Mesendoderm (in vitro differentiated cells): ENCODE measurements at places on chromosomes 12 and 14.

DNA sequence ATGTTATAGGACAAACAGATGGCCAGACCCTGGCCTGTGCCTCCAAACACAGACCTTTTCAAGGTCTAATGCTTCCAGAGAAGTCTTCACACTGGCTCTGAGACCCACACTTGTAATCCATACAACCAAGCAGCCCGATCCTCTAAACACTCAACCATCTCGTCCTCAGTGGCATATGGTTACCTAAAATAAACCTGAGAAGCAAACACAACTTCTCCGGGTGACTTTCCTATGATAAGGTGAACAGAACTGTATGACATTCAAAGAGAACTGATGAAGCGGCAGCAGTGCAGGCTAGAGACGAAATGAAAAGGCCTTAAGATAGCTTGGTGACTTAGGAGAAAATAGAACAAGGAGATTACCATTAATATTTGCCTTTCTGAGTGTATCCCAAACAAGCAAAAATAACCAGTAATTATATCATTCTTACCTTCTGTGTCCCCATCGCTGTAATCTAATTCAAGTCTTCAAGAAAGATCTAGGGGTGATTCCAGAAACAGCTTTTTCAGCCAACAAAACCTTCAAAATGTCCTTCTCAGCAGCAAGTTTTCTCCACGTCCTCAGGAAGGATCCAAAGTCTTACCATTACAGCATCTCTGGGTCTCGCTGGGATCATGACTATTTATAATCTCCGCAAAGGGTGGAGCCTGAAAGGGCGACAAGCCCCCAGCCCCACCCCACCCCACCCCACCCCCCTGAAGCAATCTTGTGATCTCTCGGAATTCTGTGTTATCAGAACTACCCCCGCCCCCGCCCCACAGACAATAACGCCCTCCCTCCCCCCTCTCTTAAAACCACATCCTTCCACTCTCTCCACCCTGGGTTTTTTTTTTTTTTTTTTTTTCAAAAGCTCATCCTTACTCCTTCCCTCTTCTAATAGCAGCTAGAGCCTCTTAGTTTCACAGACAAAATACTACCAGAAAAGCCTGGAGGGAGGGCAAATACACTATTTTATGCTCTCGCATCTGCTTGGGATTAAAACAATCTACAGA is at the start of gene SLC2A3:
Gene SLC2A3 (minus strand): TSS at position 598 of the 992 bp plus-strand sequence. CDS start 153 bp downstream, at position 445.
- peak; percentile 97 for DNase-seq
- peaks cover 12% of the 10 kb centered on the region for H3K36me3 ChIP-seq
- peak within 1 kb of the TSS; percentile 96 for H3K27ac ChIP-seq

- no peak overlapping the region for H3K4me3 ChIP-seq
- DNase-seq = peak; percentile 7
- H3K36me3 ChIP-seq = no peaks in the 10 kb centered on the region
- H3K27ac ChIP-seq = no peak overlapping the region
Measured at GRCh38 chr14:33646692-33647260, 304.1 kb downstream of the EGLN3 start.

DNA sequence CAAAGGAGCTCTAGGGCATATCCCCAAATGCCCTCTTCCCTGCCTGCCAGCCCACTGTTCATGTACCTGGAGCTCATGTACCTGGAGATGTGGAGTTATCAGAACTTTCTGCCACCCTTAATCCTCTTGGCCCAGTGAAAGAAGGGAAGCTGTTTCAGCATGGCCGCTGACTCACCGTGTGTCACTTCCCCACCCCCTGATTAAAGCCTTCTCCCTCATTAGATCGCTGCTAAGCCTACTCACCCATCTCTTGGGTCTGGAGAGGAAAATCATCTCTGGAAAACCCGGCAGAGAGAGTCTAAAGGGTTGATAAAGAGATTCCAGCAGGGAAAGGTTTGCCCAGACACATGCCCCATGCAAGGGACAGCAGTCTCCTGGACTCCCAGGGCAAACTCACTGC is 4.5 kb upstream of the LTBP2 start:
- H3K4me1 ChIP-seq = peaks cover 29% of the 10 kb centered on the region
- no peak overlapping the region for H3K4me3 ChIP-seq
- peak overlapping the region; percentile 63 for H3K27ac ChIP-seq
- peak; percentile 60 for DNase-seq

- peak overlapping the region; percentile 2 for H3K27ac ChIP-seq
- H3K4me3 ChIP-seq = no peak overlapping the region
- H3K4me1 ChIP-seq = peaks cover 6% of the 10 kb centered on the region
- DNase-seq = peak; percentile 80
- H3K27me3 ChIP-seq = no peaks in the 10 kb centered on the region
Measured at GRCh38 chr12:8819666-8819980, 2.8 kb upstream of the A2ML1 start.

GRCh38 chr12:54251667-54252284 is 28.1 kb downstream of the CBX5 start:
- no peaks in the 10 kb centered on the region for H3K27me3 ChIP-seq
- no peaks in the 10 kb centered on the region for H3K4me1 ChIP-seq
- H3K27ac ChIP-seq = no peak overlapping the region
- no peak overlapping the region for H3K4me3 ChIP-seq

GRCh38 chr12:56775638-56776037 is 12.5 kb downstream of the HSD17B6 start:
- no peak overlapping the region for H3K27ac ChIP-seq
- no peak overlapping the region for H3K4me3 ChIP-seq
- no peak for DNase-seq
- no peaks in the 10 kb centered on the region for H3K36me3 ChIP-seq
- H3K27me3 ChIP-seq = no peaks in the 10 kb centered on the region
- no peaks in the 10 kb centered on the region for H3K4me1 ChIP-seq

DNA sequence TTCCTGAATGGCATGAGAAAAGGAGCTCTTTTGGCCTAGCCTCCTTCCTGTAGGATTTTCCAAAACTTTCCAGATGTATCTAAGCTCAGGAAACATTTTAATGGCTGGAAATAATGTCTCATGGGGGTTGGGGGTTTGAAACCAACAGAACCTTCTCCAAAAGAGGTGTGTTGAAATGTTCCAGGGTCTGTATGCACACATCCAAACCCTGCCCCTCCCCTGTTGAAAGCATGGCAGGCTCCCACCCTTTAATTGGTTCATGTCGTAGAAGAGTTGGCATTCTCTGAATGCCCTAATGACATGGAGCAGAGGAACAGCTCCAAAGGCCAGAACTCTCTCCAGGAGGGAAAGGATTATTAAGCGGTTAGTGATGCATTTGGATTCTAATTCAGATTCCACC is 353.2 kb downstream of the ZFP36L1 start:
- no peaks in the 10 kb centered on the region for H3K27me3 ChIP-seq
- H3K36me3 ChIP-seq = no peaks in the 10 kb centered on the region
- no peak for DNase-seq
- H3K4me3 ChIP-seq = no peak overlapping the region
- H3K4me1 ChIP-seq = no peaks in the 10 kb centered on the region

DNA sequence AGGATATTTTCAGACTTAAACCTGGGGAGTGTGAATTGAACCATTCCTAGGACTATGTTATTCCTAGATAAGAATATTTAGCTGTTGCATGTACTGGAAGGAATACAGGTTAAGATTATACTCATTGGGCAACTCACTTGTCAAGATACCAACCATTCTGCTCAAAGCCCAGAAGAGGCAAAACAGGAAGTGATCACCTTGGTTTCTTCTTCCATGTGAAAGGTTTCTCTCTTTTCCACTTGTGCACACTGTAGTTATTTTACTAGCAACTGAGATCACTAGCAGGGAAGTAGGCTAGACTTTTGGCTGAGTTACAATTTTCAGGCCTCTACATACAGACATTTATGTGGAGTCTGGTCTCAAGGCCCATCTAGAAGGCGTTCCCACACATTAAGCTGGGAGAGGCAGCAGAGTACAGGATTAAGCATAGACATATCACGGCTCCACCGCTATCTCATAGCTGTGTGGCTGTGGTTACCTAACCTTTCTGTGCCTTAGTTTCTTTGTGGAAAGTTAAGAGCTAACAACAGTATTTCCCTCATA is 83.9 kb upstream of the FERMT2 start:
- H3K27ac ChIP-seq = no peak overlapping the region
- H3K4me3 ChIP-seq = no peak overlapping the region
- H3K36me3 ChIP-seq = peaks cover 5% of the 10 kb centered on the region
- no peaks in the 10 kb centered on the region for H3K4me1 ChIP-seq
- H3K27me3 ChIP-seq = no peaks in the 10 kb centered on the region

- H3K4me3 ChIP-seq = no peak overlapping the region
- peak; percentile 27 for DNase-seq
Measured at GRCh38 chr14:102215576-102216250, 76.0 kb downstream of the WDR20 start.

DNA sequence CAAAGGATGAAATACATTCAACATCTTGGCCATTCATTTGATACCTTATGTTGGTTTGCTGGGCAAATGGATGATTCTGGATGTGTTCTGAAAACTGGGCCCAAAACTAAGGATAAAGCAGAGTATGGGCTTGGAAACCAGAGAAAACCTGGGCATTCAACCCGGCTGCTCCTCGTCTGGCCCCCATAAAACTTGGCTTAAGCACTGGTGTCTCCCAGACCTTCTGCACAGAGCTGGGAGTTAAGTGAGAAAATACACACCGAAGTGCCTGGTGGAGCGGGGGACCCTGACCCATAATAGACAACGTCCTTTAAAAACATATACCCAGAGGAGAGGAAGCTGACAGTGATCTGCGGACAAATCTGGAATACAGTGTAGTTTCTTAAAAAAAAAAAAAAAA is 112.5 kb downstream of the FOXN3 start:
- no peaks in the 10 kb centered on the region for H3K27me3 ChIP-seq
- no peak overlapping the region for H3K27ac ChIP-seq
- H3K4me3 ChIP-seq = no peak overlapping the region
- no peaks in the 10 kb centered on the region for H3K36me3 ChIP-seq
- DNase-seq = no peak

GRCh38 chr14:67721875-67722274 is 20.2 kb downstream of the RDH12 start:
- no peak for DNase-seq
- no peak overlapping the region for H3K27ac ChIP-seq
- no peak overlapping the region for H3K4me3 ChIP-seq
- H3K36me3 ChIP-seq = no peaks in the 10 kb centered on the region
- H3K27me3 ChIP-seq = no peaks in the 10 kb centered on the region

DNA sequence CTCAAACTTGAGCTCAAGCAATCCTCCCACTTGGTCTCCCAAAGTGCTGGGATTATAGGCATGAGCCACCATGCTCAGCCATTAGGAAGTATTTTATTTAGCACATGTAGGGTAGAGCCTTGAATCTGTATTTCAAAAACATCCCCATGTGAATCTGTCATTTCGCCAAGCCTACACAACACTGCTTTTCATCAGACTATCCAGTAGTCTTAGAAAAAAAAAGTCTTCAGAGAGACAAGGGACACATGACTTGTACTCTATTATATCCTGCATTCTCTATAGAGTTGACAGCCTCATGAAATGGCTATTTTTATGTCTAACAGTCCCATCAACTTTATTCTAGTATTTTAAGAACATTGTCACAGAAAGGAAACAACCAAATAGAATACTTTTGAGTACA is 35.4 kb downstream of the TM7SF3 start:
- DNase-seq = no peak
- H3K36me3 ChIP-seq = no peaks in the 10 kb centered on the region
- H3K4me1 ChIP-seq = no peaks in the 10 kb centered on the region
- H3K27me3 ChIP-seq = no peaks in the 10 kb centered on the region

- H3K4me3 ChIP-seq = no peak overlapping the region
- no peaks in the 10 kb centered on the region for H3K4me1 ChIP-seq
- DNase-seq = no peak
- H3K27ac ChIP-seq = no peak overlapping the region
Measured at GRCh38 chr12:3366451-3367110, 124.4 kb upstream of the PRMT8 start.

DNA sequence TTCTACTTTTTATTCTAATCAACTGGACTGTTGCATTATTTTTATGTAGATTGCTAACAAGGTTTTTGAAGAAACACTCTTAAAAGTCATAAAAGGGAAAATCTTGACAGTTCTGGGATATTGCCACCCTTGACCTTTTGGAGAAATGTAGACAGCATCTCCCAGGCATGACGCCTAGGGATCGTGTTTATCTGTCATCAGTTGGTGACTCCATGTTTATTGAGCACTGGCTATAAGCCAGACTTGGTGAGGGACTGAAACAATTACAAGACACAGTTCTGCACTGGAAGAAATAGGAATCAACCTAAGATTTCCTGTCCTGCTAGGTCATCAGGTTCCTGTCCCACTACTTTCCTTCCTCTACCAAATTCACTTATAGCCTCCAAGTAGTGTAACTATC is 34.5 kb downstream of the HMGA2 start:
- H3K36me3 ChIP-seq = no peaks in the 10 kb centered on the region
- DNase-seq = no peak
- H3K4me3 ChIP-seq = no peak overlapping the region
- peaks cover 2% of the 10 kb centered on the region for H3K4me1 ChIP-seq

DNA sequence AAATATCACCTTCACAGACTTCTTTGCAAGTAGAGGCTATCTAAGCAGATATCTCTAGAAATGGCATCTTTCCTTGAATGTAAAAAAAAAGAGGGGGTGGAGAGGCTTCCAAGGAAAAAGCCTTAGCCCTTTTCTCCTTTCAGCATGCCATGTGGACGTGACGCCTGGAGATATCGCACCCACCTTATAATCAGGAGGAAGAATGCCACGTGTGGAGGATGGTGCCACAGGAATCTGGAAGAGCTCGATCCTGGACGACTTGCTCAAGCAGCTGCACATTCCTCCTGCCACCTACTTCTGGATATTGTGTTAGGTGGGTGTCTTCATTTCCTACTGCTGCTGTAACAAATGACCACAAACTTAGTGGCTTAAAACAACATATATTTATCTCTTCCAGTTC is 203.6 kb downstream of the NUAK1 start:
- H3K27me3 ChIP-seq = no peaks in the 10 kb centered on the region
- no peak overlapping the region for H3K27ac ChIP-seq
- H3K4me3 ChIP-seq = no peak overlapping the region
- H3K4me1 ChIP-seq = no peaks in the 10 kb centered on the region

DNA sequence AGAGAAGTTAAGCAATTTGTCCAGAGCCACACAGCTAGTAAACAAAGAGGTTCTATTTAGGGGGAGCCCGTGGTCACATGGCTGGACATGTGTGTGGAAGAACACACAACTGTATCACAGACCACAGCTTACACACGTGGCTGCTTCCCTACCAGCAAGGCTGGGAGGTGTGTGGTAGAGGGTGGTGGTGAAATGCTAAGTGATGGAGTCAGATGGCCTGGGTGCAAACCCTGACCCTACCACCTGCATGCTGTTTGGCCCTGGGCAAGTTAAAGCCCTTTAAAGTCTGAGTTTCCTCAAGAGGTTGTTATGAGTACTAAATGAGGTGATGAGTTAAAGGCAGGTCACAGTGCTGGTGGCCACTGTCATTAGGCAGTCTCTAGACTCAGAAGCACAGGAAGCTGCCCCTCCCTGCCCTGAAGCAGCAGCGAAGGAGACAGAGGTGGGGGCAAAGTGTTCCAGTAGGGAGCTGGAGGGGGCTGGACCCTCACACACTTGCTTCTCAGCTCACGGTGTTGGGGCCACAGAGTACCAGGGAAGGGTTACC is 64.2 kb downstream of the ERH start:
- no peaks in the 10 kb centered on the region for H3K36me3 ChIP-seq
- H3K27ac ChIP-seq = no peak overlapping the region
- no peak for DNase-seq
- no peaks in the 10 kb centered on the region for H3K27me3 ChIP-seq
- no peaks in the 10 kb centered on the region for H3K4me1 ChIP-seq
